ENCODE measurements at places on chromosomes 5 and 9.
A peak's percentile ranks its signal among the peaks of the same experiment; 100 is the strongest.

DNA sequence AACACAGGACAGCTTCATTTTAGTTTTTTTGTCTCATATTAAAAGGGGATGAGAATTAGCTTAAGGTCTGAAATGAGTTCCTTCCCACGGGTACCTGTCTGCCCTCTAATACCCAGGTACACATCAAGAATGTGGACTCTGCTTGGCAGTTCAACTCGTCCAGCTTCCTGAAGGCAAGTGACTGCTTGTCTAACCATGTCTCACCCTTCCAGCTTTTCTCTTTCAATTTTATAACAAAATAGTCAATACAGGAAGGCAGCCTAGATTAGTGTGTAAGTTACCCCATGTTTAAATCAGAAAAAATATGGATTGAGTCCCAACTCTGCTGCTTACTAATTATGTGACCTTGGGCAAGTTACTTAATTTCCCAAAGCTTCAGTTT lies 50.5 kb upstream of the C5orf46 start:
- no peak for DNase-seq

DNA sequence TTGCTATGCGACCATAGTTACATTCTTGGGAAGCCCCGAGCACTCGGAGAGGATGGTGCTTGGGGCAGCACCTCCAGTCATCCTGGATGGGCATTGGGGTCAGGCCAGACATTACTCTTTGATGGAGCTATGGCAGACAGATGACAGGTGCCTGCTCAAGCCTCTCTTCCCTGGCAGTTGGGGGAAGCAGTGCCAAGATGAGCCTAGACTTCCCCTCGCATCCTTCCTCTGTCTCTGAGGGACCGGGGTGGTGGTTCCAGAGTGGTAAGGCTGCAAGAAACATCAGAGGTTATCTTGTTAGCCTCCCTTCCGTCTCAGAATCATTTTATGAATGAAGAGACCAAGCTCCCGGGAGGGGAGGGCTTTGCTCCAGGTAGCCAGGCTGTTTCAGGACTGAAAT lies 2.8 kb upstream of the HMCN2 start:
- DNase-seq = no peak

DNA sequence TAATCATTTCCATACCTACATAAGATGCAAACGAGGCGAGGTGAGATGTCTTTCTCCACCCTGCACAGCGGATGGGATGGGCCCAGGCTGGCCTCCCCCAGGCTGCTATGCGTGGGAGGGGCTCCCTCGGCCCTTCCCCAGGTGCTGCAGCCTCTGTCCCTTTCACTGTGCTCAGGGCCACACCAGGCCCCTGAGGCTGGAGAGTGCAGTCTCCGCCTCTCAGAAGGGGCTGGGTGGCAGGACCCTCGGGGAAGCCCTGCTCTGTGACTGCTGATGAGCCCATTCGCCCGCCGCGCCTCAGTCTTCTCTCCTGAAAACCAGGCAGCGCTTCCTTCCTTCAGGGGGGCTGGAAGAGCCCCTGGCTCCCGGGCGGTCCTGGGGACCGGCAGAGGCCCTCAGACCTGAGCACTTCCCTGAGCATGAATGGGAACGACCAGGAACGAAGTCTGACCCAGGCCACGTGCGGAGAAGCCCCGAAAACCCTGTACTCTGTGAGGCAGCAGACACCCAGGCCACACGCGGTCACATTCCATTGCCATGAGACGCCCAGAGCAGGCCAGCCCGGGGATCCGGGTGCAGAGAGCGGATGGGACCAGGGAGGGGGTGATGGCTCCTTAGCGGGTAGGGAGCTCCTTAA lies 21.9 kb upstream of the NOTCH1 start:
- no peak for DNase-seq

- peak; percentile 10 for DNase-seq
Measured at GRCh38 chr5:62268234-62268633, 37.8 kb upstream of the KIF2A start.

DNA sequence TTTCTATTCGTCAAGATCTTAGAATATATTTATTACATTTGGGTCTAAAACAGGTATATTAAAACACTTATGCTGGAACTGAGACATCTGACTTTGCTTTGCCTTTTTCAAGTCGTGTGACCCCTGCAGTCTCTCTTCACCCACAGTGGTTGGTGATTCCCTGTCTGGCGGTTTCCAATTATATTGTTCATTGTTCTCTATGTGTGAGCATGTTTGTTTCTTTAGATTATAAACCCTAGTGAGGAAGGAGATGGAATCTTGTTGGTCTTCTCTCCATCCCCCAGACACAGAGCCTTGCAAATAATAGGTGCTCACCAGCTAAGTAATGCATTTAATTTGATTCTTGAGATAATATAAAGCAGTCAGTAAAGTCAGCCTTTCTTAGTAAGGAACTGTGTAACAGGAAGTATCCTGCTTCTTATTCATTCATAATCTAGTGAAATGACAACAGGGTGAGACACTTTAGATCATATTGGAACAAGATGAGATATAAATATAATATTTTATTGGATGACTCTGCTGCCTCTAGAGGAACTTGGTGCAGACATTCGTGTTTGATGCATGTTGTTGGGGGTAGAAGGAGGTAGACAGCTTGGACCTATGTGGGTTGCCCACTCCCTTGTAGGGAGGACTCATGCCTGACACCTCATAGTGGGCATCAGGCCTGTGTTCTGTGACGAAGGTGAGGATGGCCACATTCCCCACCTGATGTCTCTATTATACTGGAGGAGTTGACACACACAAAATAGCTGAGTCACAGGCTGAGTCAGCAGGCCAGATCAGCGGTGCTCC lies 88.1 kb downstream of the FGF1 start:
- no peak for DNase-seq

- DNase-seq = no peak
Measured at GRCh38 chr5:133226186-133226585, 174.4 kb downstream of the HSPA4 start.

- no peak for DNase-seq
Measured at GRCh38 chr9:292915-293314, 78.2 kb downstream of the DOCK8 start.

- no peak for DNase-seq
Measured at GRCh38 chr5:162068412-162068811, 839 bp downstream of the GABRG2 start.

- no peak for DNase-seq
Measured at GRCh38 chr5:54180630-54181031, 129.7 kb downstream of the ARL15 start.

DNA sequence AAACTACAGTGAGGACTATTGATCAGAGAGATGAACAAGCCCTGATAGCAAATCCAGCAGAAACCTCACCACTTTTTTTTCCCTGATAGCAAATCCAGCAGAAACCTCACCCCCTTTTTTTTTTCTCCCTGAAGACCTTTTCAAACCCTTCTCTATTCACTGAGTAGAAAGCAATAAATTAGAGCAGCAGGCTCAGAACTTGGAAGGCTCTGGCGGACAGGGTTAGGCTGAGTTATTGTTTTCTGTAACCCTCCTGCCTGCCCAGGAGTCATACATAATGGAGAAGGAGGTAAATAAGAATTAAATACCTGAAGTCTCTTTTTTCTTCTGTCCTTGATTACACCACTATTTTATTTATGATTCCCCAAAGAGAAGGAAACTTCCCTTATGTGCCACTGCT lies 136.3 kb upstream of the SNX2 start:
- DNase-seq = no peak

- no peak for DNase-seq
Measured at GRCh38 chr9:14515571-14516198, 177.5 kb downstream of the ZDHHC21 start.

DNA sequence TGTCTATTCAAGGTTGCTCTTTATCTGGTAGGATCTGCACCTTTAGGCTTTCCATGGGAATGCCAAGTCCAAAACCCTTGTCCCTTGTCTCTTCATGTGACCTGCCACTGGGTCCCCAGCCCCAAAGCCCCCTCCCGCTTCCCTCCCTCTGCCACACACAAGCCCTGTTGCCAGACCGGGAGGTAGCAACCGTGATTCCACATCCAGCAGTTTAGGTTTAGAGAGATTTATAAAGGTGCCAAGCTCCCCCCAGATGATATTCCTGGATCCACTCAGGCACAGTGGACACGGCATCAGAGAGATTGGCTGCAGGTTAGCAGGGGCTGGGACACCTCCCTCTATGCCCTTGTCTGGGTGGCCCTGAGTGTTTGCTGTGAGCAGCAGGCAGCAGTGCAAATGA lies 504.7 kb downstream of the CCDC171 start:
- DNase-seq = no peak

DNA sequence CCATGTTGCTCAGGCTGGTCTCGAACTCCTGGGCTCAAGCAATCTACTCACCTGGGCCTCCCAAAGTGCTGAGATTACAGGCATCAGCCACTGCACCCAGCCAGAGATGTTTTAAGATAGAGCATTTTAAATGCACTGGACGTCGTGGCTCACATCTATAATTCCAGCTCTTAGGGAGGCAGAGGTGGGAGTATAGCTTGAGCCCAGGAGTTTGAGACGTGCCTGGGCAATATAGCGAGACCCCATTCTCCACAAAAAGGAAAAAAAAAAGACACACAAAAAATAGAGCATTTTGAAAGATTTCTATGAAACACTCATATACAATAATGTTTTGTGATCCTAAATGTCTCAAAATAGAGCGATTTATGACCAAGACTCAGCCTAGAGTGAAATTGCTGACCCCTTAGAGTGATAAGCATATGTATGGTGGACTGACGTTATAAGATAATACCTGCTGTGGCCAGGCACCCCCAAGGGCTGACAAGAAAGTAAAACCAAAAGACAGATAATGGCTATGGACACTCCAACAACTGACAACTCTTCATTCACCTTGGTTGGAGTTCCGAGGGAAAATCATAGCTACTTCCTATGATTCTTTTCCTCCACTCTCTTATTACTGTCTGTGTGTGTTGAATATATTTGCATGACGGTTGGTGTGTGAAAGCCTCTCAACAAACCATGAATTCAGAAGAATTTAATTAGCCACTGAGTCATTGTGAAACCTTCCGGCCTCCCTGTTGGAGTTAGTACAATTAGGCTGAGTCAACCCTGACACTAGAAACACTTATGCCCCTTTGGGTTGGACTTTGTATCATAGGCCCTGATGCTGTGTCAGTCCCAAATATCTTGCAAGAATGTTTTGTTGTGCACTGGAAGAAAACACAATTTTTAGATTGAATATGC lies 526.5 kb upstream of the NUDT12 start:
- DNase-seq = no peak

GRCh38 chr5:169001394-169001793 lies 299.5 kb downstream of the SLIT3 start:
- no peak for DNase-seq

- no peak for DNase-seq
Measured at GRCh38 chr9:84266087-84266561, 74.4 kb downstream of the SLC28A3 start.

- no peak for DNase-seq
Measured at GRCh38 chr5:4716781-4717180, 423.3 kb upstream of the ADAMTS16 start.

- DNase-seq = no peak
Measured at GRCh38 chr9:37509536-37509935, 23.8 kb downstream of the POLR1E start.

- DNase-seq = no peak
Measured at GRCh38 chr9:97237951-97238889, 69.2 kb upstream of the CCDC180 start.

- DNase-seq = no peak
Measured at GRCh38 chr9:88242879-88243278, 104.6 kb upstream of the SPATA31C2 start.

DNA sequence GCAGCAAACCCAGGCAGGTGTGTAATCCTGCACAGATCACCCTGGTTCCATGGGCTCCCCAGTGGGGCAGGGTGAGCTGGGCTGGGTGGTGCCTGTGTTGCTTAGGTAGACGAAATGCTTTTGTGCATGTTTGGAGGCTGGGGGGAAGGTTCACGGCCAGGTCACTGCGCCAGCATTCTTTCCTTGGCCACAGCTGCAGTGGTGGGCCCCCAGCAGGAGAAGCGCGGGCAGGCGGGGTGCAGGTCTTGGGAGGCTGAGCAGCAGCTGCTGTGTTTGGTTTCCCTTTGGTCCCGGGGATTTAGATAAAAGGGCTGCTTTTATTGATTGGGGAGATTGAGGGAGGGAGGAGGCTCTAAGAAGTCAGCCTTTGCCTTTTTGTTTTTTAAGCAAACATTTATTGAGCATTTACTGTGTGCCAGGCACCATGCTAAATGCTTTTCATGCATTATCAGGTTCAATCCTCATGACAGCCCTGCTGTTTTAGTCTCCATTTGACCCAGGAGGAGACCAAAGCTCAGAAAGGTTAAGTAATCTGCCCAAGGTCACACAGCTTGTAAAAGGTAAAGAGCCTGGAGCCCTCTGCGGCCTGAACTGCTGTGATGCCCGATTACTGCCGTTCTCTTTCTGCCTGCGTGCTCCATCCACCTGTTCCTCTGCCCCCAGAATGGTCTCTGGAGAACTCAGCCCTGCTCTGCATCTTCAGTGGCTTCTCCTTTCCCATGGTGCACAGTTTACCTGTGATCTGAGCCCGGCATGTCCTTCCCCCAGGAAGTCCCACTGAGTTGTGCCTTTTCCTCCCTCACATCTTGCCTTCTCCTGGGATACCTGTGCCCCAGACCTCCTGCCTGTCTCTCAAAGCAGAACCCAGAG lies 94.4 kb downstream of the MACROH2A1 start:
- DNase-seq = no peak

GRCh38 chr9:82382887-82383616 lies 394.5 kb downstream of the SPATA31D1 start:
- no peak for DNase-seq

GRCh38 chr5:40834391-40834848 lies 602 bp downstream of the RPL37 start:
- no peak for DNase-seq

GRCh38 chr5:113450462-113450861 lies 15.7 kb upstream of the TSSK1B start:
- DNase-seq = no peak

DNA sequence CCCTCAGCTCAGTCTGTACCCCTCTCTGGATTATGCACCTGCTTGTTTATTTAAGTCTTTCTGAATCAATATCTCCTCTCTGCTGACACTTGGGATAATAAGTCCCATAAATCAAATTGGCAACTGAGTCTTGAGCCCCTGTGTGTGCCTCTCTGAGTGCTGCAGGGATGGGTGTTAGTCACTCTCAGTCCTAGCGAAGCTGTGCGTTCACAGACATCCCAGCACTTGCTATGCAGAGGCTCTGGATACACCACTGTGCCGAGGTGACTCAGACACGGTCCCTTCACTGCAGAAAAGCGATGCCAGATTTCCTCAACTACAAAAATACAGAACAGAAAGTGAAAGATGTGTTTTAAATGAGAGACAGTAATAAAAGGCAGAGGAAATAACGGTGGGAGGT lies 4.1 kb upstream of the KCNMB1 start:
- DNase-seq = no peak

DNA sequence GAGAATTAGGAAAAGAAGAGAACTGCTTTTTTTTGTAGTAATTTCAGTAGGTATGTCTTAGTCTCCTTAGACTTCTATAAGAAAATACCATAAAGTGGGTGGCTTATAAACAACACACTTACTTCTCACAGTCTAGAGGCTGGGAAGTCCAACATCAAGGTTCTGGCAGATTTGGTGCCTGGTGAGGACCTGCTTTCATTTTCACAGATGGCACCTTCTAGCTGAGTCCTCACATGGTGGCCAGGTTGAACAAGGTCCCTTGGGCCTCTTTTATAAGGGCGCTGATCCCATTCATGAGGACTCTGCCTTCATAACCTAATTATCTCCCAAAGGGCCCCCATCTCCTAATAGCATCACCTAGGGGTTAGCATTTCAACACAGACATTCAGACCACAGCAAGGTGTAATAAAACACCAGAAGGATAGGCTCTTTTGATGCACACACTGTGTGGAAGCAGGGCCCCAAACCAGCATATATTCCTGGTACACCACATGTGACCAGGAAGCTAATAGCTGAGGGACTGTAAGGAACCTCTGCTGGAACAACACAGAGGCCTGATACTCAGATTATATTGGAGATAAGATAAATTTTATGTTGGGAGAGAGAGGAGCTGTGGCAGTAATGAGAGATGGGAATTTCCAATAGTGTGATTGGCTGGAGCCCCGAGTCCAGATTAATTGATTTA lies 384.9 kb downstream of the RAB3C start:
- no peak for DNase-seq

All from NCI-H187 treated with DMSO at 0.1 percent for 48 hours (cell line).